ENCODE measurements at places on chromosomes 5 and 9.

- no peak for DNase-seq
Observed at GRCh38 chr5:28576022-28576421, 1537.6 kb upstream of the CDH9 start.

GRCh38 chr5:6250121-6250520 lies 128.2 kb downstream of the MED10 start:
- no peak for DNase-seq

- no peak for DNase-seq
Observed at GRCh38 chr9:98641695-98642094, 67.0 kb downstream of the GABBR2 start.

GRCh38 chr9:70614786-70615463 lies 200.5 kb upstream of the KLF9 start:
- DNase-seq = no peak

GRCh38 chr5:171444582-171444981 lies 25.1 kb downstream of the FGF18 start:
- DNase-seq = no peak

DNA sequence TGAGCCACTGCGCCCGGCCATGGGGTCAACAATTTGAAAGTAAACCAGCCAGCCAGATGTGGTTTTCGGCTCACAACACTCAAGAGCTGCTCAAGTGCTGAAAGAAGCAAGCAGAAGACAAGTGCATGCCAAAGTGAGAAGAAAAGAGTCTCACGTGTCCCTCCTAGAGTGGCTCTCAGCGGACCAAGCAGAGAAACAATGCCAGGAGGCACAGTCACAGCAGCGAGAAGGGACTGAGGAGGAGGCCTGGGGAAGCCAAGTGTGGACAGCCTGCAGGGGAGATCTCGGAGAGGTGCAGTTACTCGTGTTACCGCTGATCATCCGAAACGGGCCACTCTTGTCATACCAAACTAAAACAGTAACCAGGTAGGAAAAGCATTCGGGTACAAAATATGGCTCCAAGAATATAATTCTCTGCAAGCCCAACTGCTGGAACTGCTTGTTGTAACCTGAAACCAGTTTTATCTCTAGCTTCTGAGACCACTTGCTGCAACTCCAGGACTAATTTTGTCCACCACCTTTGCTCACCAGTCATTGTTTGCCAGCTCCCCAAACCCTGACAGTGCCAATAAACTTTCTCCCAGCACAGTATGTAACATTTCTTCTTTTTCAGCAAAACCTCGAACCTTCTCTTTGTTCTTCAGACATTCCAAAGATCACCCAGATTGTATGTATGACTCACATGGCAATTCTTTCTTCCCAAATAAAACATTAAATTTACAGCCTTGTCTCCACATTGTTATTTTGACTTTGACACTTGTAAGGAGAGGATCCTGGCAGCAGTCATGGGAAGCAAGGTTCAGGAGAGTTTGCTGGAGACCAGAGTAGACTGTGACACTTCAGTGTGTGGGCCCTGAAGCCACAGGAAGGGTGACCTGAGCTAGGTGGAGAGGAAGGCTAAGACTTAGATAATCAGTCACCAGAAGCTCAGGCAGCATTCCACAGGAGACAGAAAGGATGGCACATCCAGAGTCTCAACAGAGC lies 6.3 kb downstream of the SLC35D2 start:
- no peak for DNase-seq

DNA sequence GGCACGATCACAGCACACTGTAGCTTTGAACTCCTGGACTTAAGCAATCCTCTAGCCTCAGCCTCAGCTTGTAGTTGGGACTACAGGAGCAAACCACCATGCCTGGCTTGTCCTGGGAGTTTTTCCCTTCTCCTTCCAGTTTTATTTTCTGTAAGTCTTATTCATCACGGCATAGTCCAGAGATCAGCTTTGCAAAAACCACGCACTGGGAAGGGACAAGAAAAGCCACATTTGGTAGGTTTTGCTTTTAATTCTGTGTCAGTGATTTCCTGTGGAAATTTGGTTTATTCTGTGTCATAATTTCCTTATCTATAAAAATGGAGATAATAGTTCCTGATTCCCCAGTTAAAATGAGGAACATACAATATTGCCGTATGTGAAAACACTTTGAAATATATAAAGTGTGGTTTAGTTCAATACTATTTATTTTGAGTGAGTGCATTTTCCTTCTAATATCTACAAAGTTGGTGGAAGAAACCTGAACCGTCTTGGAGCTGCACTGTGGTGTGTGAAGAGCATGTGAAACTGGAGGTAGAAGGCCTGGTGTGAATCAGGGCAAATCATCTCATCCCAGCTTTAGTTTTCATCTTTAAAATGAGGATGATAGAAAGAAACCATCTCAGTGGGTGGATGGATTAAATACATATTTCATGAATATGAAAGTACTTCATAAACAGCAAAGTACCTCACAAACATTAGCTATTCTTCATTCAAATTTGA lies 92.8 kb upstream of the ELL2 start:
- DNase-seq = no peak

GRCh38 chr9:137606005-137606621 lies 627 bp downstream of the ARRDC1 start:
- no peak for DNase-seq

DNA sequence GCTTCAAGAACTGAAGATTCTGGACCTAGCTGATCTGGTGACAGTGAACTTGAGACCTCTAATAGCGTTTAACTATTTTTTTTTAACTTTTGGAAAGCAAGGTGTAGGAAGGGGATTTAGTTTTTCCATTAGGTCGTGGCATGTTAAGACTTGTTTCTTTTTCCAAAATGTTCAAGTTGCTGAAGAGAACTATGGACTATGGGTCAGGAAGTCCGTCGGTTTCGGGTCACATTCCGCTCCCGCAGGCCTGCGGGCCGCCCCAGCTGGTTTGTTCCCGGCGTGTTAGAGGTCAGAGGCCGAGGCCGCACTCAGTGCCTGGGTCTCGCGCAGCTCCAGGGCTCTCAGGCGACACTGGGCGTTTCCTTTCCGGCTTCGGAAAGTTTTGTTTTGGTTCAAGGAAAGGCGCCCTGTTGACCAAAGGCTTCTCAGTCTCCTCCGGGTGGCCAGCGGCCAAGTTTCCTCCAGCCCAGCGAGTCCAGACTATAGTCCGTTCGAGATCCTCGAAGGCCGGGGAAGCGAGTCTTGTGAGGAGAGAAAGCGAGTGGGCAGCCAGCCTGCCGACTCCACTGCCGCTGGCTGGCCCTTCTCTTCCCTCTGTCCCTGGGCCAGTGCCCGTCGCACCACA lies 586 bp upstream of the FCHO2 start:
- DNase-seq = no peak

- DNase-seq = no peak
Observed at GRCh38 chr9:136695435-136695895, 8.2 kb upstream of the AGPAT2 start.

- DNase-seq = no peak
Observed at GRCh38 chr5:137858223-137858916, 9.3 kb upstream of the MYOT start.

DNA sequence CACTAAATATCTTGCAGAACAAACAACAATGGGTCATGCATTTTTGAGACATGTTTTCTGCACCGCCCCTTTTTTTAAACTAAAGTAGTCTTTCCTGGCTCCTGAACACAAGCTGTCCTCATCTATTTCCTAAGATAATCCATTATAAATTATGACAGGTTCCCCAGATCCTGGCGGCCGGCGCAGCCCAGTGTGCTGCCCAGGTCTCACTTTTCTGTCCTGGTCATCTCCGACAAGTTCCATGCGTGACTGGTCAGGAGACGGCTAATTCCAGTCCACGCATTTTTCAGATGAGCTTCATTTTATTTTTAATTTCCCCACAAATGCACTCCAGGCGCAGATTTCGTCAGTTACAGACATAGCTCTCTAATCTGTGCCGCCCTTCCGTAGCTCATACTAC lies 92.9 kb upstream of the EGFLAM start:
- DNase-seq = no peak

Data from activated CD8-positive, alpha-beta memory T cell treated with anti-CD3 and anti-CD28 coated beads for 48 hours (primary cell).